ENCODE measurements at places on chromosomes 5 and 9. TPM values are rescaled to one million over a fixed set of nuclear protein-coding genes. Genes with fewer than 3 reads are reported as not detected.
A peak's percentile ranks its signal among the peaks of the same experiment; 100 is the strongest.

The RNF130 gene
- total RNA-seq, result 32.0 TPM

DNA sequence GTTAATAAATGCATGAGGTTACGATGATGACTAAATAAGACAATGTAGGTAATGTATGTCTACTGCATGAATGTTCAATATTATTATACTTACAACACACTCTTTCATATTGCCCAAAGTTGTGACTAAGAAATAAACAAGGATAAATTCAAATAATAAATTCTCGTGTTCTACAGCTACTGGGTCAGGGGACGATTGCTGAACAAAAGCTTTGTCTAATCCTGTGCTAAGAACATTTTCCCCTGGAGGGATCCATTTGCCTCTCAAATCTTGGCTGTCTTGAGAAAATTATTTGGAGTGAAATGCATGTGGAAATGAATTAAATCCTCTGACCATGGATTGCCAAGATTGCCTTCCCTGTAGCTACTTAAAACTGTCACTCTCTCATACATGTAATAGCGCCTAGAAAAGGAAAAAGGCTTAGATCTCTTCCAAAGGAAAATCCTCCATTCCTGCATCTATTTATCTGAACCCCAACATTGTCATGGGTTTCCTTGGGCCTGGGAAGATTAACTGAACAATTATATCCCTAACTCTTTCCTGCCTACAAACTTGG is 893.8 kb upstream of the ACO1 start:
- DNase-seq, result no peak

The OR1Q1 gene
- not detected for total RNA-seq

The GNAQ gene
- total RNA-seq, result 75.6 TPM

The TTLL11 gene
- 5.5 TPM for total RNA-seq

DNA sequence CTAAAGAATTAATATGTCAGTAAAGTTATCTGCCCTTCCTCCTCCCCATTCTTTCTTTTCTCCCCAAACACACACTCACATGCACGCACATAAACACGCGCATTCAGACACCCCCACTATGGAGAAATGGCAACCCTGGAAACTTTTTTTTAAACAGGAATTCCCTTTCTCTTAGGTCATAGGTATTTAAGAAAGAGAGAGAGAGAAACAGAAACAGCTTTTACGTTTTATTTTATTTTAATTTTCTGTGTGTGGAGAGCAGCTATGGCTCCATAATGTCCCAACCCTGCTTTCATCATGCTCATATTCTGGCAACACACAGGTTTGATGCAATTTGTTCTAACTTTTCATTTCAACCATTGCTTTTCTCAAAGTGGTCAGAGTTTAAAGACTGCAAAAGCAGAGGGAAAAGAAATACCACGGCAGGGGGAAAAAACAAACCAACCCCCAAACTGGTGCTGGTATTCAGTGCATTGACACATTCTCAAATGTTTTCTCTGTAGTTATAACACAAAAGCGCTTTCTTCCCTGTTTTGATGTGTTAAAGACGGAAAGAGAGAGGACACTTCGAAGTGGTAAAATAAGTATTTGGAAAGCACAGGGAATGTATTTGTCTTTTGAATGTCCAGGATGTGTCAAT is 126.0 kb upstream of the TMEM161B start:
- DNase-seq, result no peak

The DMRTA1 gene
- total RNA-seq, result 1.6 TPM

- no peak for DNase-seq
Measured at GRCh38 chr5:135600152-135600570, 21.4 kb upstream of the CXCL14 start.

- no peak for DNase-seq
Measured at GRCh38 chr9:109238125-109238524, 71.1 kb upstream of the FRRS1L start.

DNA sequence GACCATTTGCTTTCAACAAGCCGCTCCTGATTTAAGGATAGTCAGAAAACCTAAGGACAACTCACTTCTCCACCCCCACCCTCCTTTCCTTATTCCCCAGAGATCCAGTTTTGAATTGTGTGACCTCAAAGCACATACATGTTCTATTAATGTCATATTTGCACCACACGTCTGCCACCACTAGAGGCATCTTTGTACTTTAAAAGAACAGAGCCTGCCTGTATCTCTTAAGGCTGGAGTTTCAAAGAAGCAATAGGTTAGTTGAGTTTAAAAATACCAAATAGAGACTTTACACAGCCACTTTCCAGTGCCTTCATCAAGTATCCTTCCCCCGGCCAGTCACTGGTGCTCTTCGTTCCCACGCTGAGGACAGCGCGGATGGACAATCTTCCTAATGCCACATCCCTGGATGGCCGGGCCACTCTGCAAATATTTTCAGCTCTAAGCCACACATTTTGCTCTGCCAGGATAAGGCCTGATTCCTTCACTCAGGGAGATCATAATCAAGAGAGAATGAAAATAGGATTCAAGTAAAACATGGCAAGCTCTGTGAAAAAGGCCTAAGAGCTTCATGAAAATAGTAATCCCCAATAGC is 146.3 kb downstream of the SNCAIP start:
- peak; percentile 24 for DNase-seq

GRCh38 chr5:136819526-136820302 is 454.4 kb upstream of the TRPC7 start:
- DNase-seq, result no peak

The FAM153A gene
- 4.4 TPM for total RNA-seq

DNA sequence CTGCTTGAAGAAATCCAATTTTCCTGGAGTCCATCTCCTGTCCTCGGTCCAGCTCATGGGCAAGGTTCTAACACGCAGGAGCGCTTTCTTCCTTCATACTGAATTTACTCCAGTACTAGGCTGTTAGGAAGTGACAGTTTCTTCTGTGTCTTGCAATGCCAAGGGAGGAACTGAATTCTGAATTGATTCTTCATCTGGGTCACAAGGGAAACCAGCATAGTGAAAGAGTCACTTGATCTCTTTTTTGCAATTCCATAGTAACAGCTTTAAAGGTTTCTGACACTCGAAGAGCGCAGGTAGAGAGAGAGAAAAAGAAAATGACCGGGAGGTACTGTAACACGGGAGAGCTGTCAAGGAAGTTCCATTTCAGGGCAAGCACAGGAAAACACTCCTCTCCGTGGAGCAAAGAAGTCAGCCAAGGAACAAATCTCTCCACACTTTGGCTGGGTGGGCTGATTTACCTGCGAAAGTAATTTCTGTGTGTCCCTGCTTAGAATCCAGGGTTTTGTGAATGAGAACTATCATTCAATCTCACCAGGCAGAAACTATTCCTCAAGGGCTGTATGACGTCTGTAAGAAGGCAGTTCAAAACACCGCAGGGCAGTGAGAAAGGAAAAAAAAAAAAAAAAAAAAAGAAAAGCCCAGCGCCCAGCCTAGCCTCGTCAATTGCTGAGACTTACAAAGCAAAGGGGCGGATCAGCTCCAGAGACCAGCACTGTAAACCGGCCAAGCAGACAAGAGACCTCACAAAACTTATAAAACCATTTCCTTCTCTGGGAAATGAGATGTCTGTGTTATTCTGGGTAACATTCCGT is 617.8 kb downstream of the PDE4D start:
- peak; percentile 72 for DNase-seq

GRCh38 chr9:21395778-21396717 is 10.8 kb upstream of the IFNA2 start:
- peak; percentile 39 for DNase-seq

DNA sequence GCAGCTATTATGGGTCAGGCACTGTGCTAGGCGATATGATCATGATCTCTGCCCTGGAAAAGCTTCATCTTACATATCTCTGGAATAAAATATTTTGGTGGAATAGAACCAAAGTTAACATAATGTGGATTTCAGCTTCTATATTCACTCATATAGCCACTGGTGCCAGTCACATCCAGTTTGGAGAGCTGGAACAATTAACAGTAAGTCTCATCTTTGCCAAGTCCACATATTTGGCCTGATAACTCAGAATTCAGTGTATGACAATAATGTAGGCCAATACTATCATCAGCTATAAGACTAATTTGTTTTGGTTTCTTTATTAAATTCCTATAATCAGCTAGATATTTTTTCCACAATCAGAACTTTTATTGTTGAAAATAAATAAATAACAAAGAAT is 5.9 kb upstream of the FAM13B start:
- no peak for DNase-seq

DNA sequence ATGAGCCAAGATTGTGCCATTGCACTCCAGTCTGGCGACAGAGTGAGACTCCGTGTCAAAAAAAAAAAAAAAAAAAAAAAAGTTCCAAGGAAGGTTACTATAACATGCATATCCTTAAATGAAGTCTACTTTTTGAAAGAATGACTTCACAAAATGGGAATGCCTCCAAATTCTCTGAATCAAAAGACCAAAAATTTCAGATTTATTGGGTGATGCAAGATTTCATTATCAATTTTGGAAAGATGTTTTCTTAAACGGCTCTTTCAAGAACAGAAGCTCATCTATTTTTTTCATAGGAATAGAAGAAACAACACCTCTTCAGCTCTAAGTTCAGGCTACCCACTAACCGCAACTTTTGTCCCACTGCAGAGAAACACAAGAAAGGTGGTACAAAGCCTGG is 69.9 kb downstream of the AUH start:
- no peak for DNase-seq

DNA sequence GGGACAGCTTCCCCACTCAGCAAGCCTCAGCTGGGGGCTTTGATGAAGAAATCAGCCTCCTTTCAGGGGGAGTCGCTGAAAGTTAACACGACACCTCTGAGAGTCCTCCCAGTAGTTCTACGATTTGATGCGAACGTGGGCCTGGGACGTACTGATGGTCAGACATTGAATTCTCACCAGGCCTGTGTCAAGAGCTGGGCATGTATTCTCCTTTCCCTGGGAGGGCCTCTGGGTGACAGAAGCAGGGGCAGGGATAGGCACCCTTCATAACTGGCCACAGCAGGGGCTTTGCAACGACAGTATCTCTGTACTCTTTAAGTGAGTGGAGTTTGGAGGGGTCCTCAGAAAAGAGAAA is 15.6 kb upstream of the COL5A1 start:
- DNase-seq, result no peak

DNA sequence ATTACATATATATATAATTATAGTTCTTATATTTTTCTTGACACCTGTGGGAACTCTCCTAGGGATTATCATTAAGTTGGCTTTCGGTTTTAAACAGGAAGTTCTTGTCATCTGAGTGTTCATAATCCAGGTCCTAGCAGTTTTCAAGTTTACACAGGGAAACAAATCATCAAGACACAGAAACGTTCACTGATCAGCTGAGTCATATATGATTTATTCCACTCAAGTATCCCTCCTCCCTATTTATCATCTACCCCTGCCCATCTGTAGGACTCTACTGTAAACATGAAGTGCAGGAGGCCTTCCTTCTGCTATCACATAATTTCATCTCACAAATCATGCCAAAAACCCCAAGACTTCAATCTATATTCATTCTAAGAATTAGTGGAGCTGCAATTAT is 6.3 kb downstream of the SLC25A51 start:
- DNase-seq, result no peak

DNA sequence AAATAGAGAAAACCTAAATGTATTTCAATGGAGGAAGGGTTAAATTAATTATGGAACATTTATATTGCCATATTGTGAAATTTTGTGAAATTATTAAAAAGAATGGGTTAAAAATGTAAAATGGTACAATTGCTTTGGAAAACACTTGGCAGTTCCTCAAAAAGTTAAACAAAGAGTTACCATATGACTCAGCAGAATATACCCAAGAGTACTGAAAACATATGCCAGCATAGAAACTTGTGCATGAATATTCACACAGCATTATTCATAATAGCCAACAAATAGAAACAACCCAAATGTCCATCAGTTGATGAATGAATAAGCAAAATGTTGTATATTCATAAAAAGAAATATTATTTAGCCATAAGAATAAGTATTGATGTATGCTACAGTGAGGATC is 181.0 kb upstream of the MAST4 start:
- DNase-seq, result no peak

The CARTPT gene
- total RNA-seq, result 2.4 TPM

- no peak for DNase-seq
Measured at GRCh38 chr9:71725590-71726338, 42.5 kb downstream of the CEMIP2 start.

The CFAP77 gene
- total RNA-seq, result not detected

GRCh38 chr9:119998614-119999013 is 581.4 kb downstream of the CDK5RAP2 start:
- DNase-seq, result no peak

- no peak for DNase-seq
Measured at GRCh38 chr5:84724683-84725082, 340.0 kb upstream of the EDIL3 start.

- DNase-seq, result peak; percentile 54
Measured at GRCh38 chr5:172820046-172820767, 13.8 kb upstream of the ERGIC1 start.

- DNase-seq, result no peak
Measured at GRCh38 chr5:6401410-6401809, 23.1 kb upstream of the MED10 start.

The FCN2 gene
- not detected for total RNA-seq

The ANKRD34B gene
- not detected for total RNA-seq

The DNAI1 gene
- total RNA-seq, result not detected

DNA sequence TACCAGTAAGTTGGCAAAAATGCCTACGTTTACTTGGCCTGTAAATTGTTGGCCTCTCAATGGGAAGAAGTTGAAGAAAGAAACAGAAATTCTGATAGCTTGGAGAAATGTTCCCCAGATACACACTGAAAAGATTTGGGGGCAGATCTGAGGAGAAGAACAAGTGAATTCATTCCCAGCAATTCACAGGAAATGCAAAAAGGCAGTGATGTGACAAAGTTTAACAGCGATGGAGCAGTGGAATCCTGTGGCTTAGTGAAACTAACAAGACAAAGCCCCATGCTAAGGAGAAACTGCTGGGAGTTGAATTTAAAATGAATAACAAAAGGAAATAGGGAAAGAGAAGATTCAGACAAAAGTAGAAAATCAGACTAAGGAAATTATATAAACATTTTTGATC is 213.2 kb upstream of the EDIL3 start:
- no peak for DNase-seq

- DNase-seq, result no peak
Measured at GRCh38 chr5:89471541-89471940, 588.6 kb upstream of the MEF2C start.

The SPATA31D4 gene
- total RNA-seq, result not detected

The PDE6A gene
- total RNA-seq, result 2.7 TPM

The FIBCD1 gene
- 32.9 TPM for total RNA-seq
